Skin of body (tissue), 3 donors: ENCODE measurements at places on chromosomes 2 and 18.

- no peak for DNase-seq
Observed at GRCh38 chr18:58547864-58548263, 81.0 kb downstream of the ALPK2 start.

DNA sequence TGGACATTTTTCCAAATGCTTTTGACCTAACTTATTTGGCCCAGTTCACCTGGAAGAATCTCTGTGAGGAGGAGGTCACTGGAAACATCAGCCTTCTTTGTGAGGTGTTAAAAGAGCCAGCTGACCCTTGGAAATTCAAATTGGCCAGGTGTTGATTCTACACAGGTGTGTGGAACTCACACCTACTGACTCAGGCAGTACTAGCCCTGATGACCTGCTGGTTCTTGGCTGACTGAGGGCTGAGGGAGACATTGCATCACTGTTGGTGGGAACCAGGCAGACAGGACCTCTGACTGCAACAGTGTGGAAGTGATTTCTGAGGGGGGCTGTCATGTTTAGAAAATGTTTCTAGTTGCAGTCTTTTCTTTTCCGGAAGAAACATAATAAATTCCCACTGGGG is 242.2 kb upstream of the LRRTM1 start:
- no peak for DNase-seq

GRCh38 chr2:159891917-159892730 is 94.1 kb upstream of the CD302 start:
- DNase-seq: no peak

DNA sequence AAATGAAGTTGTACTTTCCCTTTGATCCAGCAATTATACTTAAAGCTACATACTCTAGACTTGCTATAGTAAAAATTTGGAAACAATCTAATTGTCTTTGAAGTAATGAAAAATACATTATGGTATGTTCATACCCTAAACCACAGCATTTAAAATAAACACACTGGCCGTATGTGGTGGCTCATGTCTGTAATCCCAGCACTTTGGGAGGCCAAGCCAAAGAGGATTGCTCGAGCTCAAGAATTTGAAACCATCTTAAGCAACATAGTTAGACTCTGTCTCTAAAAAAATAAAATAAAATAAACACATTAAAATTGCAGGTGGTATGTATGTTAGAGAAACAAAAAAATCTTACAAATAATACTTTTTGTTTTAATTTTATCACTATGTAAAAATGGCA is 208.1 kb upstream of the KLHL14 start:
- DNase-seq: no peak

GRCh38 chr18:79896738-79897137 is 54.7 kb downstream of the SLC66A2 start:
- no peak for DNase-seq

DNA sequence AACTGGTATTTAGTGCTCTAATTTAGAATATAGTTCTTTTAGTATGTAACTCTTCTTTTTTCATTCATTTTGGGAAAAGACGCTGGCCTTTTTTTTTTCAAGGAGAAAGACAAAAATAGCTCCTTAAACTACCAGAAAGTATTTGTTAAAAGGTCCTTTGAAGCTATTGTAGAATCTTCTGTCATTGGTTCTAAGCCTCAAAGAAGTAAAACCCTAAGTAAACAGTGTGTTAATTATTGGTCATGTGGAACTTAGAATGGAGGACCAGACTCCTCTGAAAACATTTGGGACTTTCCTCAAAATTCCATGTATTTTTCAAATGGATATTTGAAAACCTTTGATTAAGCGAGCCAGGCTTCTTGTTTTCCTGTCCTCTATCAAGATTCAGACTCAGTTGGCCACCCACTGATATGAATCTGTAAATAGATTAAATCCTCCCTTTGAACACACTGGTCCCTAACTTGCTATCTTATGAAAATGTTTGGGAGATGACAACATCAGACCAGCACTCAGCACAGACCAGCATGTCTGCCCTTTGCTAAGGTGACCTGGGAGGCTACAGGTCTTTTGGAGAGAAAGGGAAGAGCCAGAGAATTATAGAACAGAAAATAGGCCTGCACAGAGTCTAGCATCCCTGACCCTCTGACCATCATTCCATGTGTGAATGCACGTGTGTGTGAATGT is 120.3 kb upstream of the GATA6 start:
- DNase-seq: no peak

DNA sequence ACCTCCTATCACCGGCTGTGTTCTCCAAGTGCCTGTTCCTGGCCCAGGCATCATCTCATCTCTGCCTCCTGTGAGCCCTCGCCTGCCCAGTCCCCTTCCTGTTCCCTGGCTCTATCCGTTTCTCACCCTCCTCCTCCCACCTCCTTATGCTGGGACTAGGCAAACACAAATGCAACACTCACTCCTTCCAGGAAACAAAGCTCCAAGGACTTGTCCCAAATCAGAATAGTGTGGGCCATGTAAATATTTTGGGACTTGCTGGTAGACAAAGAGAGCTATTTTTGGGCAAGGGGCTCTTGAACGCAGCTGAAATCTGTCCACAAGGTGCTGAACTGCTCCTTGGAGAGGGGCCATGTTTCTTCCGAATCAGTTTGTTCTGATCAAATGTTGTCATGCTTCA is 25.3 kb downstream of the MBP start:
- peak; percentile 22 for DNase-seq
